ENCODE measurements at places on chromosomes 5 and 9.

GRCh38 chr5:149271195-149271715 is 404 bp upstream of the AFAP1L1 start:
- DNase-seq: no peak

GRCh38 chr5:90881626-90882150 is 323.1 kb downstream of the ADGRV1 start:
- DNase-seq: no peak

- DNase-seq: no peak
Observed at GRCh38 chr5:138067945-138068344, 15.9 kb upstream of the WNT8A start.

DNA sequence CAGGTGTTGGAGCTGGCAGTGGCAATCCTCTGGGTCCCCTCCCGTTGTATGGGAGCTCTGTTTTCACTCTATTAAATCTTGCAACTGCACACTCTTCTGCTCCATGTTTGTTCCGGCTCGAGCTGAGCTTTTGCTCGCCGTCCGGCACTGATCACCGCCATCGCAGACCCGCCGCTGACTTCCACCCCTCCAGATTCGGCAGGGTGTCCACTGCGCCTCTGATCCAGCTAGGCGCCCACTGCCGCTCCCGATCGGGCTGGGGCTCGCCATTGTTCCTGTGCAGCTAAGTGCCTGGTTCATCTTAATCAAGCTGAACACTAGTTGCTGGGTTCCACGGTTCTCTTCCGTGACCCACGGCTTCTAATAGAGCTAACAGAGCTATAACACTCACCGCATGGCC is 23.2 kb downstream of the ANKH start:
- DNase-seq: no peak

- no peak for DNase-seq
Observed at GRCh38 chr5:127040796-127041520, 10.6 kb upstream of the MARCHF3 start.

DNA sequence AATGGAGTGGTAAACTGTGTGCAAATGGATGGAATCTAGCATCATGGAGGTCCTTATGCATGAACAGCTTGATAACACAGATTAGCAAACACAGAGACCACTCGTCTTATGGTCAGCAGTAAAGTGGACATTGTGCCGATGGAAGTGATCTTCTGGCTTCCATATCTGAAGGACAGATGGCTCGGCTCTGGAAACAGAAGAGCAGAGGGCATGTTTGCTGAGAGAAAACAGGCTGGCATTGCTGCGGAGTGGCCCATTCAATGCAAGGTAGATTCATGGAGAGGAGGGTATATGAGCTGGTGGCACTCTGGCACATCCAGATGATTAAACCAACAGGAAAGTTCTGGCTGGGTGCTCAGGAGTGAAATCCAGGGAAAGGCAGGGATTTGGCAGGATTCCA is 513.2 kb downstream of the DIRAS2 start:
- no peak for DNase-seq

- no peak for DNase-seq
Observed at GRCh38 chr5:74538206-74538661, 102.3 kb downstream of the ENC1 start.

GRCh38 chr5:78331523-78332080 is 28.8 kb upstream of the SCAMP1 start:
- no peak for DNase-seq

GRCh38 chr5:79990205-79990597 is 861 bp downstream of the MTX3 start:
- no peak for DNase-seq

DNA sequence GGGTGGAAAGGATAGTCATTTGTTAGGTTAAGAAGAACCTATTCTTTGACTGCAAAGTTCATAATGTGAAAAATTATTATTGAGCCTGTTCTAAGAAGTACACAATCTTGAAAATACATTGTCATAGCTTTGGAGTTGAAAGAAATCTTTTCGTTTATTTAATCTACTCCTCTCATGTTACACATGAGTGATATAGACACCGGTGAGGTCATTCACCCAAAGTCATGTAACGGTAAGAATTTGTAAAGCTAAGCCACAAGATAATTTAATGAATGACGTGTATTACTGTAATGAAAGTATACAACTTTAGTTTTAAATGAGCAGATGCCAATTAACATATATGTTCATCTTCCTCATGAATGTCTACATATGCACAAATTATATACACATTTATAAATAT is 284.1 kb upstream of the PDE4D start:
- DNase-seq: no peak

Measured in activated CD4-positive, alpha-beta T cell treated with anti-CD3 and anti-CD28 coated beads for 48 hours (primary cell).